Left forelimb (tissue), 1 donor: ENCODE measurements at places on chromosomes 3 and 15.

DNA sequence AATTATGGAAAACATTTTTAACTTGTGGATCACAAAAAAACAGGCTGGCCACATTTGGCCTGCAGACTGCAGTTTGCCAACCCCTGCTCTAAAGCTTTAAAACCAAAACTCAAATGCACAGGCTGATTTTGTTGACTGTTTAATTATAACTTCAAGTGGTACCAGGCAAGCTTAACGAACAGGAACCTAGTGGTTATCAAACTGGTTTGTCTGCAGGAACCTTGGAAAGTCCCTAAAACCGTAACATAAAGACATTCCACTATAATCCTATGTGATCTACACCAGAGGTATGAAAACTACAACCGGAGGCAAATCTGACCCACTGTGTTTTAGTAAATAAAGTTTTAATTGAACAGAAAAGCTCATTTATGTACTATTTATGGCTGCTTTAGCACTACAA, 52.4 kb downstream of the TBL1XR1 start:
- no peak for DNase-seq

GRCh38 chr3:195807681-195808121, 4.0 kb downstream of the MUC4 start:
- no peak for DNase-seq

- DNase-seq: no peak
These were observed 13.2 kb downstream of the PAK6 start for GRCh38 chr15:40252141-40252437.

DNA sequence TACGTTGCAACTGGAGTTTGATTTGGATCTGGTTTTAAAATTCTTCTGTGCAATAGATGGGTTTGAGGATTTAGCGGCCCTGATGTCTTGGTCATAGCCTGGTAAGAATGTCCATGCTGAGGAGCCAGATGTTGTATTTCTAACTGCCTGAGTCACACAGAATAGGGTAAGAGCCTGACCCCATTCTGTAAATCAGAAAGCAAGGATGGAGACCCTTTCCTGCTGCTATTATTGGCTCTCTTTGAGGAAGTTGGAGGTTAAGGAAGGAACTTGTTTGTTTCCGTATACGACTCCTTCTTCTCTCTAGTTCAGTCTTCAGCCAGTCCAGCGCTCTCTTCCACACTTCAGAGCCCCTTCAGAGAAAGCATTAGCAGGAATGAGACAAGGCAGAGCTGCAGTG, 65.1 kb downstream of the HCN4 start:
- no peak for DNase-seq

DNA sequence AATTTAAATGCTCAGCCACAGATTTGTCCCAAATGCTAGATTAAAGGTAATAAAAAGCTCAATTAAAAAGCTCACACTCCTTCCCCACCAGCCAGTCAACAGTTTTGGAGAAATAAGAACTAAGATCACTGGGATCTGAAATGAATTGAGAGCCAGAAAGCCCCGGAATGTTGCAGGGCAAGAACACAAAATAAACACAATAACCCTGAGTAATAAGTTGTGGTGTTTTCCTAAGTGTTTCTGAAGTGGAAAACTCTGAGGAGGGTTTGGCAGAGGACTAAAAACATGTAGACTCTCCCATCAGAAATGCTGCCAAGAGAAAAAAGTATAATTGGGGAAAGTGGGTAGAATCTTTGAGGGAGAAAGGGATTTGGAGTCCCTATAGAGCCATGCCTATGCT, 127.8 kb downstream of the ABI3BP start:
- no peak for DNase-seq

- peak; percentile 71 for DNase-seq
These were observed 26.4 kb upstream of the PDE8A start for GRCh38 chr15:84955089-84955848.

DNA sequence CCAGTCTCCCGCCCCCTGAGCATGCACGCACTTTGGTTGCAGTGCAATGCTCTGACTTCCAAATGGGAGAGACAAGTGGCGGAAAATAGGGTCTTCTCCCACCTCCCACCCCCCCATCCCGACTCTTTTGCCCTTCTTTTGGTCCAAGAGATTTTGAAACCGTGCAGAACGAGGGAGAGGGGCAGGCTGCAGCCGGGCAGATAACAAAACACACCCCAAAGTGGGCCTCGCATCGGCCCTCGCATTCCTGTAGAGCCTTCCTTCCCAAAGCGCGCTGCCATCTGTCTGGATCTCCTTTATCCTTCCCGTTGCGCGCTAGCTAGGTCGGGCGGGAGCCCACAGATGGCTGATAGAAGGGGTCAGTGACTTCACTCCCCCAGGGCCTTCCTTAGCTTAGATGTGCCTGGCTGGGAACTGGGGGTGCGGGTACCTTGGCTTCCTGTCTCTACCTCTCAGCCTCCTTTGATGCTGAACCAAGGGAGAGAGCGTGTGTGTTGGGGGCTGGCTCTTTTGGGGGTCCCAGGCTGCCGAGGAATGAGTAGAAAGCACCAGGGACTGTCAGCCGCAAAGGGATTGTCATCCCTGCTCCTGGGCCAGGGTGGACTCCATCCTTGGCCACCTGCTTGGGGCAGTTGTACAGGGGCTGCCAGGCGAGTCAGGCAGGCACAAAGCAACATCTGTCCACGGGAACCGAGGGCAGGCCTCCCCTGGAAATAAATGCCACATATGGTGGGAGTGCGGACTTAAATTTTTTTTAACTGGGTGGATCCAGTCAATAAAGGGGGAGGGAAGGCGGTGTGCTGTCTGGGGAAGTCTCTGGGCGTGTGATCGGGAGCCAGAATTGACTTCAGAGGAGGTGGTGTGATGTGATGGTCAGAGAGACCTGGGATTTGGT, 1.8 kb downstream of the SMAD3 start:
- no peak for DNase-seq
